Activated CD4-positive, alpha-beta T cell treated with anti-CD3 and anti-CD28 coated beads, Interleukin-2, amount 10 ng/mL, durations not matched to agents 24 days and 14 days (primary cell): ENCODE measurements at places on chromosomes 4 and X. TPM values are rescaled to one million over a fixed set of nuclear protein-coding genes. Genes with fewer than 3 reads are reported as not detected.
A peak's percentile ranks its signal among the peaks of the same experiment; 100 is the strongest.

Gene CFAP99
- total RNA-seq: not detected in 2 replicates

Gene NOCT
- total RNA-seq: 21.3 and 25.3 TPM in 2 replicates

Gene AASDH
- 10.5 and 11.8 TPM in 2 replicates for total RNA-seq

Gene FGG
- not detected in 2 replicates for total RNA-seq

Gene ATP2B3
- not detected in 2 replicates for total RNA-seq

Gene MAGEA11
- not detected in 2 replicates for total RNA-seq

Gene NUDT11
- total RNA-seq: 3.4 and 3.6 TPM in 2 replicates

Gene FAM184B
- not detected in 2 replicates for total RNA-seq

Gene HHIP
- not detected in 2 replicates for total RNA-seq

DNA sequence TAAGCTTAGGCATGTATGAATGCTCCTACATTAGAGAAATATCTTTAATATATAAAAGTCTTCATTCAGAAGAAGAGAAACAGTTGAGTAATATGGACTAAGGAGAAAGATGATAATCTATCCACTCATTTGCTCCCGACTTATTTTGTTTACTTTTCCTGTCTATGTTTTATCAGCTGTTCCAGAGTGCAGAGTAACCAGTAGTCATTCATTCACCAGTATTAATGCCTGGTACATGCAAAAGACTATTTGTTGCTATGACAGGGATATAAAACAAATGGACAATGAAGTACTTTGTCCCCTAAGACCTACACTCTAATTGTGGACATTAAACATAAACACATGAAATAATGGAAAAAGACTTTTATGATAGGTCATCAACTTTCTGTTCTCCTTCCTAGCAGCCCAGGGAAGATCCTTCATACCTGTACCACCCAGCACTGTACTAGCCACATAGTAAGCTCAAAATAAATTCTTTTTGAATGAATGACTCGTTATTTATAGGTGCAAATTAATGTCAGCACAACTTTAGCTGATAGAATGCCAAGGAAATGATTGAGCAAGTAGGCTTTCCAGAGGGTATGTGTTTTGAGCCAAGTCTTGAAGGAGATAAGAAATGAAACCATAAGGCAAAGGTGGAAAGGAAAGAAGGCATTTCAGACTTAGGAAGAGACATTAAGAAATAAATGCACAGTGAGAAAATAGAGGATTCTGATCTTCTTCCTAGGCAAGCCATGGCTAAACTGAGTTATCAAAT is 45.0 kb upstream of the IL13RA1 start:
- DNase-seq: no peak
- H3K27ac ChIP-seq: no peak overlapping the region
- H3K27me3 ChIP-seq: no peaks in the 10 kb centered on the region
- no peaks in the 10 kb centered on the region for H3K4me1 ChIP-seq
- no peak overlapping the region for H3K4me3 ChIP-seq

GRCh38 chr4:124433044-124433443 is 279.5 kb downstream of the ANKRD50 start:
- no peak for DNase-seq
- no peak overlapping the region for H3K4me3 ChIP-seq
- H3K27ac ChIP-seq: no peak overlapping the region
- H3K4me1 ChIP-seq: no peaks in the 10 kb centered on the region

GRCh38 chr4:98195005-98195404 is 51.7 kb upstream of the STPG2 start:
- peaks cover 4% of the 10 kb centered on the region for H3K36me3 ChIP-seq
- H3K27me3 ChIP-seq: no peaks in the 10 kb centered on the region
- no peak for DNase-seq
- H3K4me1 ChIP-seq: no peaks in the 10 kb centered on the region
- H3K4me3 ChIP-seq: no peak overlapping the region

DNA sequence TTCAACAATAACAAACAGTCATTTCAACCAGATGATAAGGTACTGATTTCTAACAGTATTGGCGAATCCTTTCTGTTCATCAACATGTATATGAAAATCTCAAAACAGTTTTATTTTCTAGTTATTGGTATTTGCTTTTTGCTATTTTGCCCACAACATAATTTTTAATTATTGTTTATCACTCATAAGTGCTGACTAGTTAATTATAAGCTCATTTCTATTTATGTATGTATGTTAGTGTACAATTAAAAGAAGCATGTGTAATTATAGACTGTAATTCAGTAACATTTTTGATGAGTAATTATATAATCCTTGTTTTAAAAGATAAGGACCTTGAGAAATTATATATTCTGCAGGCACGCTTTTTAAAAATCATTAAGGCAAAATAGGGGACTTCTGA is 67.2 kb upstream of the NPNT start:
- no peak for DNase-seq
- H3K27me3 ChIP-seq: no peaks in the 10 kb centered on the region
- no peaks in the 10 kb centered on the region for H3K4me1 ChIP-seq

GRCh38 chr4:6824772-6825402 is 42.4 kb downstream of the KIAA0232 start:
- no peak overlapping the region for H3K4me3 ChIP-seq
- no peaks in the 10 kb centered on the region for H3K27me3 ChIP-seq
- H3K27ac ChIP-seq: no peak overlapping the region
- no peak for DNase-seq
- peaks cover 9% of the 10 kb centered on the region for H3K4me1 ChIP-seq

GRCh38 chrX:130857207-130857606 is 45.8 kb downstream of the ENOX2 start:
- H3K4me3 ChIP-seq: no peak overlapping the region
- H3K4me1 ChIP-seq: peaks cover 7% of the 10 kb centered on the region
- no peaks in the 10 kb centered on the region for H3K27me3 ChIP-seq
- DNase-seq: peak; percentile 48
- peaks cover 5% of the 10 kb centered on the region for H3K36me3 ChIP-seq
- no peak overlapping the region for H3K27ac ChIP-seq

DNA sequence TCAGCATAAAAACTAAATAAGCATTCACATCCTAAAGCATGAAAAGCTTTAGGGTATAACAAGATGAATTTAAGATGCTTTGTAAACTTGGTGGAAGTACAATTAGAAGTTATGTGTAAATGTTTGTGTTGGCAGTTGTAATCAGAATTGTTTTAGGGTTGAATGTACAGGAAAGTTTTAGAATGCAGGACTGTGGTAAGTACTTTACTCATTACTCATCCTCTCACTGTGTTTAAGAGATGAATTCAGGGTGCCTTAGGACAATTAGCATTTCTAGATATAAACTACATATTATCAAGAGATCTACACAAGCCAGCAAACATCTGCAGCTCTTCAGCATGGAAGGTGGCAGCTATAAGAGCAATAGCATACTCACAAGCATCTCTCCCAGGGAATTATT is 77.5 kb upstream of the ELOVL6 start:
- H3K27ac ChIP-seq: no peak overlapping the region
- no peak overlapping the region for H3K4me3 ChIP-seq
- H3K36me3 ChIP-seq: no peaks in the 10 kb centered on the region
- H3K27me3 ChIP-seq: peaks cover 27% of the 10 kb centered on the region
- DNase-seq: no peak

DNA sequence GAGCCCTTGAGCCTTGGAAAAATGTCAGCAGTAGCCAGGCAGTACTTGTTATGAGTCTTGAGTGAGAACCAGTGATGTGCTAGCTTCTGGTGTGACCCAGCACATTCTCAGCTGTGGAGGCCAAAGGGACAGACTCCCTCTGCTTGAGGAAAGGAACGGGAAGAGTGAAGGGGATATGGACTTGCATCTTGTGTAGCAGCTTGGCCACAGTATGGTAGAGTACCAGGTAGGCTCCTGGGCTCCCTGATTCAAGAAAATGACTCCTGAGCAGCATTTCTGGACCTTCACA is 1601.9 kb upstream of the ADGRL3 start:
- H3K36me3 ChIP-seq: no peaks in the 10 kb centered on the region
- DNase-seq: no peak
- no peak overlapping the region for H3K4me3 ChIP-seq
- no peak overlapping the region for H3K27ac ChIP-seq
- H3K4me1 ChIP-seq: no peaks in the 10 kb centered on the region
- no peaks in the 10 kb centered on the region for H3K27me3 ChIP-seq

DNA sequence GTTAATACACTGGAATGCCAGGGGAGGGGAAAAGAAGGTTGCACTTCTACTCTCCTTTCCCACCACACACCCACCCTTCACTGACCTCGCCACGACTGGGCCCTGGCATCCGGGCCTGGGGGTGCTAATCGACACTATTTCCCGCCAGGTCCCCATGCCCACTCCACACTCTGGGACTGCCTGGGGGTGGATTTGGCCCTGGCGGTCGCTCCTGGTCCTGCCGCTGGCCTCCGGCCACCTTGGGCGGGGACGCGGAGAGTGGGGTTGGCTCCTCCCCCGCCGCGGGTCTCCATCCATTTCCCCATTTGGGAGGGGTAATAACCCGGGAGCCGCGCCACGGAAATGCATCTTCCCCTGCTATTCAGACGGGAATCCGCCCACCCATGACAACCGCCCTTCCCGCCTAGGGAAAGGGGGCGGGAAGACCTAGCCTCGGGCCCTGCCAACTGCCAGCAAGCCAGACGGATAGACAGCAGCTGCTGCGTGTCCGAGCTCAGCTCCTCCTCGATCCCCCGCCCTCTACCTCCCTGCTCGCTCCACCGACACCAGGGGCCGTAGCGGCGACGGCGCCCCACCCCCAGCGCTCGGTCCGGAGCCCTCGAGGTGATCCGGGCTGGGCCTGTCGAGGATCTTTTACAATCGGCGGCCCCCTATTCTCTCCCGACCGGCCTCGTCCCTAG is 78.1 kb downstream of the RLIM start:
- H3K4me1 ChIP-seq: peaks cover 20% of the 10 kb centered on the region
- no peaks in the 10 kb centered on the region for H3K36me3 ChIP-seq
- H3K4me3 ChIP-seq: peak overlapping the region; percentile 78
- H3K27ac ChIP-seq: peak overlapping the region; percentile 82

GRCh38 chr4:103996637-103997036 is 276.9 kb upstream of the TACR3 start:
- no peak overlapping the region for H3K27ac ChIP-seq
- no peaks in the 10 kb centered on the region for H3K36me3 ChIP-seq
- no peaks in the 10 kb centered on the region for H3K27me3 ChIP-seq

- no peak overlapping the region for H3K27ac ChIP-seq
- H3K36me3 ChIP-seq: peaks cover 52% of the 10 kb centered on the region
- no peak overlapping the region for H3K4me3 ChIP-seq
- H3K4me1 ChIP-seq: peaks cover 7% of the 10 kb centered on the region
- no peaks in the 10 kb centered on the region for H3K27me3 ChIP-seq
- no peak for DNase-seq
These were observed 27.2 kb downstream of the ANTXR2 start for GRCh38 chr4:80045786-80046185.

- H3K4me3 ChIP-seq: no peak overlapping the region
- peaks cover 7% of the 10 kb centered on the region for H3K4me1 ChIP-seq
- peaks cover 3% of the 10 kb centered on the region for H3K27me3 ChIP-seq
These were observed 60.0 kb downstream of the C4orf50 start for GRCh38 chr4:5958199-5958735.

GRCh38 chr4:46370531-46370930 is 19.4 kb downstream of the GABRA2 start:
- no peaks in the 10 kb centered on the region for H3K4me1 ChIP-seq
- no peak overlapping the region for H3K27ac ChIP-seq
- no peak overlapping the region for H3K4me3 ChIP-seq
- H3K27me3 ChIP-seq: no peaks in the 10 kb centered on the region
- H3K36me3 ChIP-seq: no peaks in the 10 kb centered on the region

DNA sequence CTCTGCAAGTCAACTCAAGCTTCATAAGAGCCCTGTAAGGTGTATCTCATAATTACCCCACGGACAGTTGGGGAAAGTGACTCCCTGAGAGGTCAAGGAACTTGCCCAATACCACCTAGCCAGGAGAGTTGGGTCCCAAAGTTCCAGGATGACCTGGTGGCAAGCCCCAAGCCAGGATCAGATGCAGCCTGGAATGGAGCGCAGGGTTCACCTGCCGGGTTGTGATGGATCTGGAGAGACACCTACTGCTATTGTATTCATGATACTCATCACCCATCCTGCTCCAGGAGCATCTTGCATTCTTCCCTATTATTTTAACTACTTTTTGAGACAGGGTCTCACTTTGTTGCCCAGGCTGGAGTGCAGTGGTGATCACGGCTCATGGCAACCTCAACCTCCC is 36.1 kb downstream of the ZBTB49 start:
- H3K27ac ChIP-seq: no peak overlapping the region
- peaks cover 5% of the 10 kb centered on the region for H3K36me3 ChIP-seq
- H3K4me1 ChIP-seq: peaks cover 3% of the 10 kb centered on the region

- H3K27ac ChIP-seq: no peak overlapping the region
- H3K4me1 ChIP-seq: no peaks in the 10 kb centered on the region
- DNase-seq: peak; percentile 79
- H3K4me3 ChIP-seq: no peak overlapping the region
These were observed 668.0 kb upstream of the LCORL start for GRCh38 chr4:18689308-18690115.

DNA sequence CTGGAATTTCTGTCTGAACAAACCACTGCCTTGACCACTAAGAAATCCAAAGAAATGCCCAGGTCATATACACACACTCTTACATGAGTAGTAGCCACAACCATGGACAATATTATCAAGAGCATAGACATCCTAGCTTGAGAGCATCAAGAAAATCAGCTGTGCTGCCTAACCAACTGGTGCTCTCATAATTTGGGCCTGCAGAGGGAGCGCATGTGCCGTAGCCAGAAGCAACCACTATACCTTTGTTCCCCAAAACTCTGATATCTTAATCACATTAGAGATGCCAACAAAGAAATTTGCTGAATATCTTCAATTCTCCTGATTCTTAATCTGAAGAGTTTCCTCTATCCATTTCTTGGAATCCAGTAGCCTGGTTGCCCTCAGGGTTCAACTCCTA is 163.6 kb downstream of the ZNF674 start:
- H3K36me3 ChIP-seq: no peaks in the 10 kb centered on the region
- DNase-seq: peak; percentile 78
- peaks cover 10% of the 10 kb centered on the region for H3K27me3 ChIP-seq
- H3K4me1 ChIP-seq: no peaks in the 10 kb centered on the region

DNA sequence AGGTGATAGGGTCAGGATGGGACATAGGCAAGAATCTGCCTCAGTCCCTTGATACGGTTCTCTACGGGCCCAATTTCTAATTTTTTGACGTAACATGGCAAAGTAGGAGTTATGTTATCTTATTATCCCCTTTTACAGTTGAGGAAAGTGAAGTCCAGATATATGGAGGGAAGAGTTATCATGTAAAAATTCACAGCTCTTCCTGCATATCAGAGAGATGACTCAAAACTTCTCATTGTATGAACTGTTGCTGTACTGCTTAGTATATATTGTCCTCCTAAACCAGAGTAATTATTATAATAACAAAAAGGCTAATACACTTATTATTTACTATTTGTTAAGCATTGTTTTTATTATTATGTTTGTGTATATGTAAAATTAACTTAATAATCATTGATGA is 260.5 kb upstream of the IGFBP7 start:
- no peaks in the 10 kb centered on the region for H3K27me3 ChIP-seq
- H3K36me3 ChIP-seq: no peaks in the 10 kb centered on the region
- no peak for DNase-seq
- H3K4me3 ChIP-seq: no peak overlapping the region
- no peak overlapping the region for H3K27ac ChIP-seq

- H3K4me1 ChIP-seq: no peaks in the 10 kb centered on the region
- H3K4me3 ChIP-seq: no peak overlapping the region
- H3K27ac ChIP-seq: no peak overlapping the region
- DNase-seq: no peak
- no peaks in the 10 kb centered on the region for H3K27me3 ChIP-seq
These were observed 90.9 kb downstream of the COMMD8 start for GRCh38 chr4:47372561-47372960.
